Sigmoid colon (tissue), 7 donors: ENCODE measurements at places on chromosomes 6 and 20. TPM values are rescaled to one million over a fixed set of nuclear protein-coding genes. Genes with fewer than 3 reads are reported as not detected.

GRCh38 chr20:6651016-6651415 is 116.5 kb upstream of the BMP2 start:
- DNase-seq = peak; percentile 92

GRCh38 chr20:50730765-50731054 is 670 bp upstream of the PARD6B start:
- DNase-seq = no peak

DEFB124 gene
- not detected for total RNA-seq

DNA sequence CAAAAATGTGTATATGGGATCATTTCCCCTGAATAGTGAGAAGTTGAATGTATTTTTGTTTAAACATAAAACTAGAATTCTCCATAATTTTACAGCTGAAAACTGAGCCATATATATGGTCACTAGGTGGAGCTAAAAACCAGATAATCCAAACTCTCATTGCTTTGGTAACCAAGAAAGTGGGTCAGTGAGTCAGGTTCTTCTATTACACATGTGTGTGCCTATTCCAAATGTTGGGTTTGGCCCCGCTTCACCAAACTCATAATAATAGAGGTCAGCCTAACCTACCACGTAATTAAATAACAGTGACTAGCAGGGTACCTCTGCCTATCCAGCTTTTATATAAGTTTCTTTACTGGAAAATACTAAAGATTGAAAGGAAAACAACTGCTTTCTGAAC is 19.3 kb upstream of the RNGTT start:
- DNase-seq = peak; percentile 84

DNA sequence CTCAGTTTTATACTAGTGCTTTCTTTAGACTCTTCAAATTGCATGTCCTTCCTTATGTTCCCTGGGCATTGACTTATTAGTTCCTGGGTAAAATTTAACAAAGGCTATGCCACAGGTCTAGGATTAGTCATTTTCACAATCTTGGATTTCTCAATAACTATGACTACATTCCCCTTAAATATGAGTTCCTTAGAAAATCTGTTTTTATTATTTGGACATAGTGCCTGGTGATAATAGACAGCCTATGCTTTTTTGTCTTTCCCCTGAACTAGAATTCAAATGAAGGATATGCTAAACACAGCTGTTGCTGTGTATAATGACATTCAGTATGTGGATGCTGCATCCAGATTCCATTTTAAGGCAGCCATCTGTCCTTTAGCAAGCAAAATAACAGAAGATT is 1252.8 kb upstream of the GJE1 start:
- no peak for DNase-seq

GRCh38 chr6:155038527-155038926 is 43.4 kb downstream of the TIAM2 start:
- no peak for DNase-seq

HSPA1L gene
- 1.4 TPM for total RNA-seq

GRCh38 chr6:57257911-57258541 is 35.9 kb upstream of the RAB23 start:
- DNase-seq = no peak

HDGFL1 gene
- not detected for total RNA-seq

DNA sequence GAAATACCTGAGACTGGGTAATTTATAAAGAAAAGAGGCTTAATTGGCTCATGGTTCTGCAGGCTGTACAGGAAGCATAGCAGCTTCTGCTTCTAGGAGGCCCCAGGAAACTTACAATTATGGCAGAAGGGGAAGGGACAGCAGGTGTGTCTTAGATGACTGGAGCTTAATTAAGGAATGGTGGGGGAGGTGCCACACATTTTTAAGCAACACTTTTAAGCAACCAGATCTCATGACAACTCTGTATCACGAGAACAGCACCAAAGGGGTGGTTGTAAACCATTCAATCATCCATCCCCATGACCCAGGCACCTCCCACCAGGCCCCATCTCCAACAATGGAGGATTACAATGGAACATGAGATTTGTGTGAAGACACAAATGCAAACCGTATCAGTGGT is 26.9 kb downstream of the FIG4 start:
- DNase-seq = no peak

DNA sequence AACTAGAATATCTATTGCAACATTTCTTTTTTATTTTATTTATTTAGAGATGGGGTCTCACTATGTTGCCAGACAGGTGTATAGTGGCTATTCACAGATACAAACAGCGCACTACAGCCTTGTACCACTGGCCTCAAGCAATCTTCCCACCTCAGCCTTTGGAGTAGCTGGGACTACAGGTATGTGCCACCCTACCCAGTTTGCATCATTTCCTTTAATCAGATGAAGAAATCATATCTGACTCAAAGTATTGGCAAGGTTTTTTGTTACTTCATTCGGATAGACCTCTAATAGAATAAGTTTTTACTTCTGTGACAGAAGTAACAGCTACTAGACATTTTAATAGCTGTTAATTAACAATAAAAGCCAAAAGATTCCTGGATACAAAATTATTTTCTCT is 153.9 kb downstream of the CDK19 start:
- DNase-seq = no peak

BMP6 gene
- total RNA-seq = 2.9 TPM

DNA sequence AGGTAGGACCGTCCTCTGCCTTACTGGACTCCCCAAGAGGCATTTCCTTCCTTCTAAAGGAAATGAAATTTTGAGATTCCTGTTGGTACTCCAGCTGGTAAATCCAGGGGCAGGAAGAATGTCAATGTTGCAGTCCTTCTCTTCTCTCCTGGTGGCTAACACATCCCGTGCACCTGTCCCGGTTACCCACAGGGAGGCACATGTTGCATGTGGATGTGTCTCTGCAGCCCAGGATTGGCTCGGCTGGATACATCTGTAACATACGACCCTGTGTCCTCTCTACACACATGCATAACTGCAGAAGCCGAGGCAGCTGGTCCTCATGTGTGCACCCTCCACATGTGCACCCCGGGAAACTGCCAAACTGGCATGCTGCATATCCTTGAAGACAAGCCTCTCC is 1.3 kb upstream of the LRFN2 start:
- DNase-seq = no peak

DNA sequence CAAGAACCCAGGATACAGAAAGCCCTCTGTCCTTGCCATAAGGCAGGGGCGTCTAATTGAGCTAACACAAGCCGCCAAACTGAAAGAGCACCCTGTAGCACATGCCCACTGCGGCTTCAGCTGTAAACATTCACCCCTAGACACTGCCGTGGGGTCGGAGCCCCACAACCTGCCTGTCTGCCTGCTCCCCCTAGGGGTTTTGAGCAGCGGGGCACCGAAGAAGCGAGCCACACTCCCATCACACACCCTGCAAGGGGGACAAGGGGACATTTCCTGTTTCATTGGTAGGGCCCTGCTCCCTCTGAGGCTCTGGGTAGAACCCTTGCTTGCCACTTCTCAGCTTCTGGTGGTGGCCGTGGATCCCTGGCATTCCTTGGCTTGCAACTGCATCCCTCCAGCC is 45.2 kb upstream of the BCLAF1 start:
- no peak for DNase-seq
